ENCODE measurements at places on chromosomes 5 and 9. TPM values are rescaled to one million over a fixed set of nuclear protein-coding genes. Genes with fewer than 3 reads are reported as not detected.
A peak's percentile ranks its signal among the peaks of the same experiment; 100 is the strongest.

DNA sequence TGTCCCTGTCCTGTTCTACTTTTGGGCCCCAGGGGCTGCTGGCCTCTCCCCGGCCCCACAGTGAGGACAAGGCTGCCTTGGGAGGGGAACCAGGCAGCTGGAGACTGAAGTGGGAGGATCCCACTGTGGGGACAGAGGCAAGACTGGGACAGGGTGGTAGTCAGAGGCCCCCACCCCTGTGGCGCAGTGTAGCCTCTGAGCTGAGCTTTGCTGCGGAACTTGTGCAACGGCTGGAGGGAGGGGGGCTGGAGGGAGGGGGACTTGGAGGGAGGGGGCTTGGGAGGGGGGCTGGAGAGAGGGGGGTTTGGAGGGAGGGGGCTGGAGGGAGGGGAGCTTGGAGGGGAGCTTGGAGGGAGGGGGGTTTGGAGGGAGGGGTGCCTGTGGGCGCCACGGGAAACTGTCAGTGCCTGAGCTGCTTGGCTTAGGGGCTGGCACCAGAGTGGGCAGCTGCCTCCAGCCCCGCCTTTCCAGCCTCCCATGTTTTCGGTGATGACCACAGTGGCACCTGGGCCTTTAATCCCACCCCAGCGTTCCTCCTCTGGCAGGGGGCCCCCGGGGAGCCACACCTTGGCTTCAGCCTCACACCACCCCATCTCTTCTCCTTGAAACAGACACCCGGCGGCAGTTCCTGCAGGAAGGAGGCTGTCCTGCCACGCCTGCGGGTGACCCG, 2.3 kb upstream of the FUT7 start:
- H3K4me3 ChIP-seq, result no peak overlapping the region
- no peaks in the 10 kb centered on the region for H3K36me3 ChIP-seq
- H3K27me3 ChIP-seq, result no peaks in the 10 kb centered on the region
- DNase-seq, result no peak

- H3K4me3 ChIP-seq, result no peak overlapping the region
- DNase-seq, result no peak
- H3K4me1 ChIP-seq, result peaks cover 4% of the 10 kb centered on the region
Observed at GRCh38 chr5:65326922-65327321, 154.8 kb downstream of the ADAMTS6 start.

DNA sequence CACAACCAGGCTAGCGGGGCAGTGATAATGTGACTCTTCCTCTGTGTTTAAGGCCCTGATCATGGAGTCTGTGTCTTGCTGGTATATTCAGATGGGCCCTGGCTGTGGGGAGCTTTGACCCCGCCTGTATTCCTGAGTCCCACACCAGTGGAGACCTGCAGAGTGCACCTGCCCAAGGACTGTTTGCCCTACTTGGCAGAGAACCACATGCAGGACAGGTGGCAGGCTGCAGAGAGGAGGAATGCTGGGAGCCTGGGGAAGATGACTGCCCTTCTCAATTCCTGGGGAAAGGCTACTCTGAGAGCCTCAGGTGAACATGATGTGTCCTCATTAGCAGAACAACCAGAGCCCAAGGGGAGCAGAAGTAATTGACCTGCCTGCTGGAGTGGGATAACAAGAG, 36.2 kb downstream of the IARS1 start:
- H3K4me1 ChIP-seq, result no peaks in the 10 kb centered on the region
- H3K27me3 ChIP-seq, result no peaks in the 10 kb centered on the region
- H3K4me3 ChIP-seq, result no peak overlapping the region
- peaks cover 13% of the 10 kb centered on the region for H3K36me3 ChIP-seq

DNA sequence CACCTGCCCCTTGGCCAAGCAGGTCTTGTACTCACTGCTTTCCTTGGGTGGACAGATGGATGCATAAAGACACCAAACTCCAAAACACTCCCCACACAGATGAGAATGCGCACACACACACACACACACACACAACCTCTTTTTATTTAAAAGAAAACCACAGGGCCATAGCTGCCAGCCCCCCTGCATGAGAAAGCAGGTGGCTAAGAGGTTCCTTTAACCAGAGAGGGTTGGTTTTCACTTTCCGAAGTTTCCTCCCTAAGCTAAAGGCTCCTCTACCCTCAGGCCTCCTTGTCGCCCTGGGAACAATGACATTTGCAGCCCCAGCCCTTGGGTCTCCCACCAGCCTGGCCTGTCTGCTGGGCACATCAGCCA, 11.1 kb downstream of the NR5A1 start:
- H3K4me3 ChIP-seq, result no peak overlapping the region
- H3K4me1 ChIP-seq, result no peaks in the 10 kb centered on the region
- DNase-seq, result no peak
- no peaks in the 10 kb centered on the region for H3K27me3 ChIP-seq

DNA sequence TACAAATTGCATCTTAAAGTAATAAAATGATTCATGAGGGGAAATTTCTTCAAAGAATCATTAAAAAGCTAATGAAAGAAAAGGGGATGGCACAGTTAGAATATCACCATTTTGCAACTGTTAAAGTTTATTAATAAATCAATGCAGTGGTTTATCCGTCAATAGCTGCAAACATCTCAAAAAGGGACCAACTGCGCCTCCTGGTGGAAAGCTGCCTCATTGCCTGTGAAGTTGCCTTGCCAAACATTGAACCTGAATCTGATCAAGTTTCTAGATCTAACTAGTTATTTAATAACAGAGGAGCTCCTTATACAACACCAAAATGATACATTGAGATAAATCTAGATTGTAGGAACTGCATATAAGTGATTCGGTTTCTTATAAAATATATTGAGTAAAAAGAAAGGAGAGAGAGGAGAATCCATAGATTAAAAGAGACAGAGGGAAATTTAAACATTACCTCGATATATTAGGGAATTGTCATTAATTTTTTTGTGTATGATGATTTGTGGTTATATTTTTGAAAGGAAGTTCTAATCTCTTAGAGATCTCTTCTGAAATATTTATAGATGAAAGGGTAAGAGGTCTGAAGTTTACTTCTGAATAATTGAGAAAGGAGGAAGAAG, 6.9 kb upstream of the NDUFB6 start:
- DNase-seq, result peak; percentile 70
- H3K4me3 ChIP-seq, result no peak overlapping the region
- no peaks in the 10 kb centered on the region for H3K36me3 ChIP-seq
- H3K27ac ChIP-seq, result no peak overlapping the region

DNA sequence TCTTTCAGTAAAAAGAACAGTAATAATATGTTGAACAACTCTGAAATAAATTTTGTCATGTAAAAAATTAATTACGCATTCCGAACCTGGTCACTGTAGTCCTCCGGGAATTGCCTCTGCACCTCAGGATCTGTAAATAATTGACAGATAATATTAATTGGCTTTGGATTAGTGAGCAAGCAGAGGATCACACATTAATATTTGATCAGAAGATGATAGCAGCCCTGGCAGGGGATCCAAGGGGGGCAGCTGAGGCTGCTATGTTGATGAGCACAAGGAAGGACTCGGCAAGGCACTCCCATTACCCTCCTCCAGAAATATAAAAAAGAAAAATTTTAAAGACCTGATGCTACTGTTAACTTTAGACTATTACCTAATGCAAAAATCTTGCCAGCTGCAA, 137.4 kb downstream of the DENND1A start:
- H3K4me1 ChIP-seq, result no peaks in the 10 kb centered on the region
- no peaks in the 10 kb centered on the region for H3K36me3 ChIP-seq
- H3K27ac ChIP-seq, result no peak overlapping the region
- H3K27me3 ChIP-seq, result no peaks in the 10 kb centered on the region
- H3K4me3 ChIP-seq, result no peak overlapping the region

DNA sequence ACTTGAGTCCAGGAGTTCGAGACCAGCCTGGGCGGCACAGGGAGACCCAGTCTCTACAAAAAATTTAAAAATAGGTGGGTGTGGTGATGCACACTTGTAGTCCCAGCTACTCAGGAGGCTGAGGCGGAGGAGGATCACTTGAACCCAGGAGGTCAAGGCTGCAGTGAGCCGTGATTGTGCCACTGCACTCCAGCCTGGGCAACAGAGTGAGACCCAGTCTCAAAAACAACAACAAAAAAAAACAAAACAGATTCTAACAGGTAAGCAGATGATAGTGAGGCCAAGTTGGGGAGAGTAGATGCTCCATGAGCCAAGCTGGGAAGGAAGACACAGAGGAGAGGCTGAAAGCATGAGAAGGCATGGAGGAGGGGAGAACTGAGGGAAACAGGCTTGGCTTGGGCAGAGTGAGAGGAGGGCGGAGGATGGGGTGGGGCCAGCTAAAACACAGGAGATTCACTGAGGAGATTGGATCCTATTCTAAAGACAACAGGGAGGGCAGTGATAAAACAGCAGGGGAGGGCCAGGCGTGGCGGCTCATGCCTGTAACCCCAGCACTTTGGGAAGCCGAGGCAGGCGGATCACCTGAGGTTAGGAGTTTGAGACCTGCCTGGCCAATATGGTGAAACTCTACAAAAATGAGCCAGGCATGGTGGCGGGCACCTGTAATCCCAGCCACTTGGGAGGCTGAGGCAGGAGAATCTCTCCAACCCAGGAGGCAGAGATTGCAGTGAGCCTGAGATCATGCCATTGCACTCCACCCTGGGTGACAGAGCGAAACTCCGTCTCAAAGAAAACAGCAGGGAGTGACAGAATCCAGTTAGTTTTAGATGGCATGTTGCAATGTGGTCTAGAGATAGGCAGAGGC, 8.4 kb downstream of the RPS14 start:
- no peak for DNase-seq
- H3K36me3 ChIP-seq, result peaks cover 7% of the 10 kb centered on the region
- H3K27me3 ChIP-seq, result no peaks in the 10 kb centered on the region
- H3K27ac ChIP-seq, result no peak overlapping the region

GRCh38 chr9:113139225-113139829, 11.5 kb upstream of the SLC31A2 start:
- no peak overlapping the region for H3K27ac ChIP-seq
- DNase-seq, result no peak
- no peaks in the 10 kb centered on the region for H3K36me3 ChIP-seq
- no peaks in the 10 kb centered on the region for H3K27me3 ChIP-seq

DNA sequence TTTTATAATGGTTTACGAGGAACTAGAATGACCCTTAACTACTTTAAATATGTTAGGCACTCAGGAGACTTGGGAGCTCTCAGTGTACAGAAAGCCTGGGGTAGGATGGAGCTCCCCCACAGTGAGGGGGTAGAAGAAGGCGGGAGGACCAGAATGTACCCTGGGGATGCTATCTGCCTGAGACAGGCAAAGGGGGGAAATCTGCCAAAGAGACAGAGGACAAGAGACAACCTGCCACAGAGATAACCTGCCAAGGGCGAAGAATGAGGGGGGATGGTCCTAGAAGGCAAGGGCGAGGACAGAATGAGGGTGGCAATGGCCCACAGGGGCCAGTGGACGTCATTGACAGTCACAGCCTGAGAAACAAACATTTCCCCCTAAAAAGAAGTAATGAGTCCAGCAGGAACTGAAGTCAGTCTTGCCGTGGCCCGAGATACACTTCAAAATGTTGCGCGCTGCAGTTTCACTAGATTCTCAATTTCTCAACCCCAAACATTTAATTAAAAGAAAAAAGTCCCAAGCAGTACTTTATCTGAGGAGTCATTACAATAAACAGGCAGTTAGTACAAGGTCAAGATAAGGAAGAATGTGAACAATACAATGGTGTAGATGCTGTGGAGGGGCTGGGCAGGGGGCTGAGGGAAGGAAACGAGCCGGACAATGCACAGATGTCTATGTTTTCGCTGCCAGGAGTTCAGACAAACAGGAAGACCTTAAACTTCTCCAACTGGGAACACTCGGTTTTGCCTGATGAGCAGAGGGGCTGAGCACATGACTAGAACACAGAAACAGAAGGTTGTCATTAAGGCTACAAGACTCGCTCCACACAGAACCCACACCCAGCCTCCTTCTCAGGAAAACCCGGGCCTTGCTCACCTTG, 125.0 kb downstream of the LHFPL2 start:
- no peak overlapping the region for H3K27ac ChIP-seq
- H3K27me3 ChIP-seq, result no peaks in the 10 kb centered on the region
- H3K4me1 ChIP-seq, result no peaks in the 10 kb centered on the region
- DNase-seq, result no peak
- no peaks in the 10 kb centered on the region for H3K36me3 ChIP-seq
- no peak overlapping the region for H3K4me3 ChIP-seq

- DNase-seq, result no peak
- no peaks in the 10 kb centered on the region for H3K27me3 ChIP-seq
- H3K36me3 ChIP-seq, result no peaks in the 10 kb centered on the region
- H3K4me3 ChIP-seq, result no peak overlapping the region
Observed at GRCh38 chr9:136249877-136250559, 4.4 kb upstream of the QSOX2 start.

- H3K27me3 ChIP-seq, result no peaks in the 10 kb centered on the region
- H3K27ac ChIP-seq, result no peak overlapping the region
- no peak for DNase-seq
- no peaks in the 10 kb centered on the region for H3K4me1 ChIP-seq
Observed at GRCh38 chr5:76737846-76738245, 21.9 kb downstream of the F2R start.

DNA sequence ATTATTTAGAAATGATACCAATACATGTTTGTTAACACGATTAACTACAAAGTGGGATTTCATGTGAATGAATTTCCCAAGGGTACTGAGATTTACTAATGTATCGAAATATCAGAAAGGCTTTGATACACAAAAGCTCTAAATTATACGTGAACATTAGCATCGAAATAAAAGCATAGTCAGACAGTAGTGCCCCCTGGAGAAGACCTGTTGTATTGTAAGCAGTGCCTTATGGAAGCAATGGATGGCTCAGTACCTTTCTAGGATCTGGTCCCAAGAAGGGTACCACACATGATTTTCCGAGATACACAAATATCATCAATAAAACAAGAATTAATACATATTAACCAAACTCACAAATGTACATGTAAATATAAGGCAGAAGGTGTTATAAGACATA, 153.8 kb downstream of the CDH12 start:
- no peak overlapping the region for H3K27ac ChIP-seq
- H3K27me3 ChIP-seq, result no peaks in the 10 kb centered on the region
- H3K4me1 ChIP-seq, result no peaks in the 10 kb centered on the region
- no peak overlapping the region for H3K4me3 ChIP-seq

- H3K27ac ChIP-seq, result peak within 1 kb of the TSS; percentile 78
- peak; percentile 90 for DNase-seq
- H3K4me3 ChIP-seq, result peak within 1 kb of the TSS; percentile 93
- H3K4me1 ChIP-seq, result peaks cover 2% of the 10 kb centered on the region
- no peaks in the 10 kb centered on the region for H3K27me3 ChIP-seq
Observed at GRCh38 chr5:103562453-103563157, at the start of gene NUDT12. Gene NUDT12 (minus strand): TSS chr5:103562789. CDS start chr5:103560248, 2,541 bp downstream.

- H3K27ac ChIP-seq, result no peak overlapping the region
- H3K27me3 ChIP-seq, result no peaks in the 10 kb centered on the region
- no peak overlapping the region for H3K4me3 ChIP-seq
- no peaks in the 10 kb centered on the region for H3K36me3 ChIP-seq
- H3K4me1 ChIP-seq, result peaks cover 12% of the 10 kb centered on the region
Observed at GRCh38 chr5:78483809-78484521, 123.5 kb downstream of the SCAMP1 start.

DNA sequence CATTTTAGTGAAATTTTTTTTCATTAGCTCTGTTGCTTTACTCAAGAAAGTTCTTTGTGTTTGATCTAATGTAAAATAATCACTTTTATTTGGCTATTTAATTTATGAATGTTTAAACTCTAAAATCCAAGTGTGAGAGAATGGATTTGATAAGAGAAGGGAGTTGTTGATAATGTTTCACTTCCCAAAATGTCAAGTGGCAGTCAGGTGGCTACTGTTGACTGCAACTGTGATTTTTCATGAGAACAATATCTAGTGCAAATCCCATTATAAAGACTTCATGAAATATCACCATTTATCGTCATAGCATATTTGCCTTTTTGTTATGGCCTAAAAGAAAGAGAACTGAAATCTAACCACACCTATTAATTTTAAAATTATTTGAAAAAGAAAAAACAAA, 118.3 kb upstream of the SNX2 start:
- H3K27me3 ChIP-seq, result no peaks in the 10 kb centered on the region
- DNase-seq, result no peak
- no peaks in the 10 kb centered on the region for H3K36me3 ChIP-seq
- H3K27ac ChIP-seq, result no peak overlapping the region

The SPATA31A3 gene
- total RNA-seq, result not detected

The ST8SIA4 gene
- total RNA-seq, result 15.6 TPM

The SNX24 gene
- 21.0 TPM for total RNA-seq

The ADRA1B gene
- 16.0 TPM for total RNA-seq

The SLC6A19 gene
- not detected for total RNA-seq

The LMBRD2 gene
- 9.8 TPM for total RNA-seq

All from aorta (tissue), 5 donors.